Vagina (tissue), 2 donors: ENCODE measurements at places on chromosomes 16 and 17.

- DNase-seq: no peak
Measured at GRCh38 chr16:48011466-48011865, 144.3 kb downstream of the ABCC12 start.

DNA sequence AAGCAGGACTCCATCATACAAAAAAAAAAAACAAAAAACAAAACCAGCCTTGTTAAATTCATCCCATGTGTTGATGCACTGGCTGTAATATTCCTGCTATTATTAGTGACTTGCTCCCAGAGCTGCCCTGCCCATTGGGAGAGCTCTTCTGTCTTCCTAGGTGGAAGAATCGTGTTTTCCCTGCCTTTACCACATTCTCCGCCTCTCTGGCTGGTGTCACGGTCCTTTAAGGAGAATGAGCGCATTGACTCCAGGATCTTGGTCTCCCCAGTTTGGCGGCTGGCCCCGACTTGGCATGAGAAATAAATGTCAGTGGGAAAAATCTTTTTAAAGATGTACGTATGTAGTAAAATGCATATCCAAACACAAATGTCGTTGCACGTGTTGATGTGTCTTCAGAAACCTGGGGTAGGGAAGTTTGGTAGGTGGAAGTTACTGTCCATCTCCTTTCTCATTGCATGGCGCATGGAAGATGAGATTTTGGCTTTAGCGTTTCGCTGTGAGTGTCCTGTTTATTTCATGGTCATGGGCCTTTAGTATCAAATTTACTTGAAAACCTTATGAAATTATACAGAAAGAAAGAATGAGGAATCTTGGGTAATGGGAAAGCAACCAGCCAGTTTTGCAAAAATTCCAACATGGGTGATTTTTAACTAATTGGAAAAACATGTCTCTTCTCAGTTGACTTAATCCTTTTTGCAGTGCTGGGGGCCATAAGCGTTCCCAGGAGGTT is 15.5 kb downstream of the RMI2 start:
- DNase-seq: no peak

DNA sequence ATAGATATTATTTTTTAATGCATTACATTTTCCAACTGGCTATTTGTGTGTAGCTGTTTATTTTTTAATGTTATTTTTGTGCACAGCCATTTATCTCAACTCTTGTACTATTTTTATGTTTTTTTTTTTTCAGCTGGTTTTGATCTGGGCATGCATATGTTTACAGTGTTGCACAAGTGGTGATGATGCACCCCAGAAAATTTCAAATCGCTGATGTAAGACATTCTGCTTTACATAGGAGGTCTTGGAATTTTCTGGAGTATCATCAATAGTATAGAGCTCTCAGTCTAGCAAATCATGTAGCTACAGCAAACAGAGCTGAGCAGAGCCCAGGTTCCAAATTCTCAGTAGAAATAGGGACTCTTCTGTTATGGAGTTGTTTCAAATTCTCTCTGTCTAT is 30.2 kb downstream of the CACNG5 start:
- DNase-seq: no peak

- no peak for DNase-seq
Measured at GRCh38 chr17:78789663-78790181, 7.6 kb upstream of the CYTH1 start.

- DNase-seq: no peak
Measured at GRCh38 chr17:39676198-39676819, 8.1 kb downstream of the PNMT start.

- no peak for DNase-seq
Measured at GRCh38 chr16:80309178-80309577, 231.6 kb upstream of the DYNLRB2 start.

DNA sequence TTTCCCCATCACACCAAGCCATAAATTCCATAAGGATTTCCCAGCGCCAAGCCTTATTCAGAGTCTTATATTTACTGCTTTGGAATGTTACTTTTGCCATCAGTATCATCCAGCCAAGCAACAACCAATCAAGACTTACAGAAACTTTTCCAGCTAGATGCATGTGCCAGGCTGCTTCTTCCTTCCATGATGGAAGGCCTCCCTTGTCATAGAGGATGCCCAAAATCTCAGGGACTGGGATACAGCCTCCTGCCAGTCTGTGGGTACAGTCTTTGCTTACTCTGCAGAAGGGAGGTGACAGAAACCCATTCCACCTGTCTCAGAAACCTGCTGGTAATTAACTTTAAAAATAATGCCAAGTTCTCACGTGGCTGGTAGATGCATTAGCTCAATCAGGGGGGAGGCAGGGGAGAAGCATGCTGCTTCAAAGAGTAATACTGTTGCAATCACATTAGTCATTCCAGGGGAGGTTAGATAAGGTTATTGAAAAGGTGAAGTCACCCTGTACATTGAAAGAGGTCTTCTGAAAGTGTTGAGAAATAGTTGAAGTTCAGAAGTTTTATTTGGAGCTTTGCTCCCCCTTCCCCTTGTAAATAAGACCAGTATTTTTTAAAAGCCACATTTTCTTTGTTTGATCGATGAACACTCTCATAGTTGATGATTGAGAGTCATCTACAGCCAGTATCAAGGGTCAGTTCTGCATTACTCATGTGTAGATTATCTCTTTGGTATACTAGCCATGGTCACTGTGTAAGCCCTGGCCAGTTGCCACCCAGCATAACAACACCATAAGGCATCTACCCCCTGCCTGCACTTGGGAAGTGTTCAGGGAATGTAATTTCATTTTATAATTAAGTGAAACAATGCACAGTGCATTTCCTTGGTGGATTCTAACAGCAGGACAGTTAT is 22.2 kb downstream of the HLF start:
- no peak for DNase-seq

DNA sequence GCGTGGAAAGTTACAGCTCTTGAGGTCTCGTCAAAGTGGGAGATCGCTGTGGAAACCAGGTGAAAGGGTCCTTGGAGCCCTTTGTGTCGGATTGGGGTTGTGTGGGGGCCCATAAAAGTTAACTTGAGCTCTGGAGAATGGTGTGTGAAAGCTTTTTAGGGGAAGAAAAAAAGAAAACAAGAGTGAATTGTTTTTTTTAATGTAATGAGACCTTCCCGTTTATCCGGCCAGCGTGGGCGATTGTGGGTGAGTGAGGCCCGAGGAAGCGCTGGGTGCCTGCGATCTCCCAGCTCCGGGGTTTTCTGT is 150.6 kb downstream of the MSI2 start:
- DNase-seq: no peak

GRCh38 chr16:14148569-14148968 is 77.5 kb downstream of the MRTFB start:
- no peak for DNase-seq

- DNase-seq: no peak
Measured at GRCh38 chr17:39755554-39756379, 18.0 kb downstream of the GRB7 start.
